Activated T-cell treated with anti-CD3 and anti-CD28 coated beads, Interleukin-2, amount 50 U/mL, for 1 hour (primary cell): ENCODE measurements at places on chromosomes 12 and 14.
A peak's percentile ranks its signal among the peaks of the same experiment; 100 is the strongest.

- no peak for DNase-seq
Observed at GRCh38 chr12:6758506-6759095, 5.7 kb upstream of the MLF2 start.

GRCh38 chr12:19893514-19893913 is 454.2 kb downstream of the AEBP2 start:
- DNase-seq: no peak

- no peak for DNase-seq
Observed at GRCh38 chr14:60951776-60952435, 29.0 kb downstream of the TRMT5 start.

DNA sequence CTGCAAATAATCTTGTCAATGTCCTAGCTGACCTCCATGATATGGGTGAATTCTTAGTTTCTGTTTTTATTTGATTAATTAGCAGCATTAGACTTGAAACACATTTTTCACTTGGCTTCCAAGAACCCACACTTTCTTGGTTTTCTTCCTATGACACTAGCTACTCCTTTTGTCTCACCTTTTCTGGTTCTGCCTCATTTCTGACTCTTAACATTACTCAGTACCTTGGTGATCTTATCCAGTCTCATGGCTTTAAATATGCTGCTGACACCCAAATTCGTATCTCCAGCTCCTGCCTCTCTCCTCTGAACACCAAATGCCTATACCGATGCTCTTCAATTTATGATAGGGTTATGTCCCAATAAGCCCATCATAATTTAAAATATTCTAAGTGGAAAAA is 32.0 kb upstream of the SSTR1 start:
- DNase-seq: no peak

- DNase-seq: no peak
Observed at GRCh38 chr12:64090047-64090446, 132.0 kb downstream of the KICS2 start.

GRCh38 chr14:37168721-37169120 is 3.7 kb downstream of the SLC25A21 start:
- DNase-seq: no peak

DNA sequence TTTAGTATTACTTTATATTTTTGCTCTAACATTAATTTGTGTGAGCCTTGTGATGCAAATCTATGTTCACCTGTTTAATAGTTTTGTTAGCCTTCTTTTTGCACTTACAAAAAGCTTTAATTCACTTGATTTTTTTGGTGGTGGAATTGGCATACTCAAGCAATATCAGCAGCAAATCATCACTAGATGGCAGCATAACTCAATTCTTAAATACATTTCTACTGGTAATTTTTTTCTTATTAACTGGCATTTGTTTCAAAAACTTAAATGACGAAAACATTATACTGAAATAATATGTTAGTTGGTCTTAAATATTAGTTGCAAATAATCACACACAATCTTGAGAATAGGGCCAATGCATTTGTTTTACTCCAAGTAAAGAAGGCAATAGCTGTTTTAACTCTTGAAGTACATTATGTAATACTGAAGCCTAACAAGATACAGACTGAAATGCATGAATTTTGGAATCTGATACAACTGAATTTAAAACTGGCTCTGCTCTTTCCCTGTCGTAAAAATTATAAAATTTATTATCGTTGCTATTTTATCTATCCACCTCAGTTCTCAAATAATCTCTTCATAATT is 151.5 kb downstream of the ATXN7L3B start:
- DNase-seq: no peak

DNA sequence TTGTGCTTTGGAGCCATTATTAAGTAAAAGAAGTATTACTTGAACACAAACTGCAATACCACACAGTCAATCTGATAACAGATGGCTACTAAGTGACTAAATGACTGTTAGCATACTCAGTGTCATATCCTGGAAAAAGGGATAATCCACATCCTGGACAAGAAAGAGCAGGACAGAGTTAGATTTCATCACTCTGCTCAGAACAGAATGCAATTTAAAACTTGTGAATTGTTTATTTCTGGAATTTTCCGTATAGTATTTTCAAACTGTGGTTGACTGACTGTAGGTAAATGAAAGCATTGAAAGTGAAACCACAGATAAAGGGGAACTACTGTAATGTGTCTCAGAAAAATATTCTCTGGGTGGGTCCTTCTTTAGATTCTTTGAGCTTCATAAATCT is 458.8 kb downstream of the TMEM117 start:
- DNase-seq: no peak

DNA sequence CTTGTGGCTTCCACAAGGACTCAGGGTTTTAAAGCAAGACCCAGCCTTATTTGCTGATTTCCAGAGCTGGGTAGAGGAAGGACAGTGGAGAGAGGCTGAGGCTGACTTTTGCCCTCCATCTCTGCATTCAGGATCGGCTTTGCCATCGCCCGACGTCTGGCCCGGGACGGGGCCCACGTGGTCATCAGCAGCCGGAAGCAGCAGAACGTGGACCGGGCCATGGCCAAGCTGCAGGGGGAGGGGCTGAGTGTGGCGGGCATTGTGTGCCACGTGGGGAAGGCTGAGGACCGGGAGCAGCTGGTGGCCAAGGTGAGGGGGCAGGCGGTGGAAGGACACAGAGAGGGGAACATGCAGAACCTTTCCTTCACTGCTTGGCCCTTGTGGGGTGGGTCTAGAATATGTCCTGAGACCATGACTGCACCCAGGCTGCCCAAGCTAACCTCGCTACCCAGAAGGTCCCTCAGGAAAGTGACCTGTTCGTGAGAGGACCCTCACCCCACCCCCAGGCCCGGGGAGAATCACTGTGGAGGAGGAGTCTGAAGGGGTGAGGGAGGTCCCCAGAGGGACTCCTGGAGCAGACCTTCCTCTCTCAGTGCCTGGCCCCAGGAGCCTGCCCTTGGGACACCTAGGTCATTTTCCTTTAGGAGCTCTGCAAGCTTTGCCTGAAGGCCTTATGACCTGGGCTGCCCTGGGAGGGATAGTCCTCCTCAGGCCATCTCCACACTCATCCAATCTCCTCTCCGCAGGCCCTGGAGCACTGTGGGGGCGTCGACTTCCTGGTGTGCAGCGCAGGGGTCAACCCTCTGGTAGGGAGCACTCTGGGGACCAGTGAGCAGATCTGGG is 3.1 kb downstream of the DHRS2 start:
- DNase-seq: no peak

- DNase-seq: no peak
Observed at GRCh38 chr12:124454735-124455134, 112.7 kb downstream of the NCOR2 start.

DNA sequence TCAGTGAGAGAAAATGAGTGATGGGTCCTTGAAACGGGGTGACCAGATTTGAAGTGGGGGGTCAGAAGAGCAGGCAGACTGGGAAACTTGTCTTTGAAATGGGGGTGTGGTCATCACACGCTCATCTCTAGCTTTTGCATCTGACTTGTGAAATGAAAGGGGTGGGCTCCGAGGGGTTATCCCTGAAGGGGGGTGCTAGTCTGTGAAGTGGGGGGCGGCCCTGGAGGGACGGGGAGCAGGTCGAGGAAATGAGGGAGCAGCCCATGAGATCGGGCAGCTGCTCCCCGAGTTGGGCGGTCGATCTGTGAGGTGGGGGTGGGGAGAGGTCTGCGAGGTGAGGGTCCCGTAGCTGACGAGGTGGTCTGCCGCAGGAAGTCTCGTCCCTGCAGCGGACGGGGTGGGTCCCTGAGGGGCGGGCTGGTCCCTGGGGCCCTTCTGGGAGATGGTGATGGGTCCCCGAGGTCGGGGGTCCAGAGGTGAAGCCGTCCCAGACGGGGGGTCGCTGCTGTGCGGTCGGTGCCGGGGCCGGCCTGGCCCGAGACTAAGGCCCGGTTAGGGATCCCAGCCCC is 542 bp downstream of the PXN start:
- DNase-seq: no peak

- no peak for DNase-seq
Observed at GRCh38 chr12:41944216-41944615, 200.5 kb downstream of the GXYLT1 start.

- no peak for DNase-seq
Observed at GRCh38 chr12:123013185-123014095, 33.0 kb downstream of the ARL6IP4 start.

- DNase-seq: no peak
Observed at GRCh38 chr14:35339761-35340406, 47.7 kb downstream of the PSMA6 start.

- DNase-seq: no peak
Observed at GRCh38 chr12:10366875-10367274, 23.0 kb downstream of the KLRK1 start.

DNA sequence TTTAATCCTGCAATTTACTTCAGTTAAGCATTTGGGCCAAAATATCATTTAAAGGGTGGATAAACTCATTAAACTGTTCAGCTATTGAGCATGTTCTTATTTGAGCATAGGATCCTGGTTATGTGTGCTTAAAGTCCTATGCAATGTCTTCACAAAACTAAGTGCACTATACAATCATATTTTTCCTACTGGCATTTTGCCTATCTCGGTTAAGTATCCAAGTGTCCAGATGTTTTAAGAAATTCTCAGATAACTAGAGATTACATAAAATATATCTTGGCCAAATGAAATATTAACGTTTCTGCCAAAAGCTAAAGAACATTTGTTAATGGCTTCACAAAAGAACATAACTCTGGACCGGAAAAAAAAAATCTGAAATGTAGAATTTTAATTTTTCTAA is 250.8 kb upstream of the LRFN5 start:
- DNase-seq: no peak

DNA sequence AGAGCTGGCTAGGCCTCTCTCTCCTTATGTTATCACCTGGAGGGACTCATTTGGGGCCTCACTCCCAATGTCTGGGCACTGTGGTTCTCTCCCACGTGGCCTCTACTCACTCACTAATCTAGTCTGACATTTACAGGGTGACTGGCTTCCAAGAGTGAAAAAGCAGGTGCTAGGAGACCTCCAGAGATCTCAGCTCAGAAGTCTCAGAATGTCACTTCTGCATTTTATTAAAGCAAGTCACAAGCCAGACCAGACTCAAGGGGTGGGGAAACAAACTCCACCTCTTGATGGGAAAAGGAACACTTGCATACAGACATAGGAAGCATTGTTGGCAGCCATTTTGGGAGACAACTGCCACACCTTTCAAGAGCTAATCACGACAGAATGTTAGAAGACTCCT is 175.9 kb downstream of the MON2 start:
- DNase-seq: no peak

GRCh38 chr12:68180792-68181744 is 21.5 kb upstream of the IFNG start:
- DNase-seq: peak; percentile 45

DNA sequence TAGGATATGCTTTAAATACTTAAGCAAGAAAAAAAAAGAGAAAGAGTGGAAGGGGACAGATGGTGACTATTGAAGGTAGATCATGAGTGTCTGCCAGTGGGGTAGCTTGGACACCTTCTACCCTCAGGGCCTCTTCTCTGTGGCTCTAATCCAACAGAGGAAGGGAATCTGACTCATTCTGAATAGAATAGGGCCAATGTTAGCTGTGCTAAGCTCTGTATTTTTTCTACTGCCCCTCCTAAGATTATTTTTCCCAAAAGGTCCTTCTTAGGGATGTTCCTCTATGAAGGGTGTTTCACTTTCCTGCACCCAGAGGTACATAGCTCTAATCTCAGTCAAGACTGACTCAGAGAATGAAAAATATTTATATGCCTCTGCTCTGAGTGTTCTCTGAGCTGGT is 25.6 kb downstream of the UNC79 start:
- DNase-seq: no peak

DNA sequence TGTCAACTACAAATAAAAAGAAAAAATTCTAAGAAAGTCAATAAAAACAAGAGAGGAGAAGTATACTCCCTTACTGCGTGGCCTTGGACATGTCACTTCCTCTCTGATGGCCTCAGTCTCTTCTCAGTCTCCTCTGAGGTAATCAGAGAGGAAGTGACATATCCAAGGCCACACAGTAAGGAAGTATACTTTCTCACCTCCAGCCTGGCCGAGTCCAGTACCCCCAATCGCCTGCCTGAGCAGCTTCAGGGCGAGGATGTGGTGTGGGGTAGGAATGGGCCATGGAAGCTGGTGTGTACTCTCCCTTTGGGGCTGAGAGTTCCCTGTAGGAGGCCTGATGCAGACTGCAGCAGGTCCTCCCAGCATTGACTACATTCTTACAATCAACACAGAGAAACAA is 15.8 kb downstream of the VDR start:
- no peak for DNase-seq

- DNase-seq: no peak
Observed at GRCh38 chr14:24315243-24315806, 4.0 kb downstream of the LTB4R start.

GRCh38 chr14:50714450-50715073 is 46.5 kb upstream of the SAV1 start:
- DNase-seq: no peak

GRCh38 chr12:116395396-116395795 is 117.9 kb upstream of the MED13L start:
- DNase-seq: no peak

DNA sequence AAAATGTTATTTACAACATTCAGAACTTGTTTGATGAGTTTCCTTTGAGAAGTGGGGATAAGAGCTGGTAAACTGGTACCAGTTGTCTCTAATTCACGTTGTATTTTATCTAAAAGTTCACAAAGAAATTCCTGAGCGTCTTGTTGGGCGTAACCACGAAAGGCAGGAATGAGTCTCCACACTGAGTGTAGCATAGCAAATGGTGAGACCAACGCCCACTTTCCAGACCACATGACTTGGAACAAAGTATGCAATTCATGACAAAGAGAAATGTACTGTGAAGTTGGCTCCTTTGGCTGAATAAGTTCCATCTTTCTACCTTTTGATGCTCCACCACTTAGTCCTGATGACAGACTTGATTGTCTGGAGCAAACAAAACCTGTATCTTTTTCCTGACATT is 18.4 kb downstream of the USP44 start:
- DNase-seq: no peak

GRCh38 chr12:460261-461230 is 807 bp downstream of the B4GALNT3 start:
- peak; percentile 50 for DNase-seq

GRCh38 chr14:84401631-84402030 is 1128.3 kb upstream of the FLRT2 start:
- DNase-seq: no peak

GRCh38 chr14:73785834-73786635 is 65.6 kb upstream of the PTGR2 start:
- DNase-seq: peak; percentile 63

DNA sequence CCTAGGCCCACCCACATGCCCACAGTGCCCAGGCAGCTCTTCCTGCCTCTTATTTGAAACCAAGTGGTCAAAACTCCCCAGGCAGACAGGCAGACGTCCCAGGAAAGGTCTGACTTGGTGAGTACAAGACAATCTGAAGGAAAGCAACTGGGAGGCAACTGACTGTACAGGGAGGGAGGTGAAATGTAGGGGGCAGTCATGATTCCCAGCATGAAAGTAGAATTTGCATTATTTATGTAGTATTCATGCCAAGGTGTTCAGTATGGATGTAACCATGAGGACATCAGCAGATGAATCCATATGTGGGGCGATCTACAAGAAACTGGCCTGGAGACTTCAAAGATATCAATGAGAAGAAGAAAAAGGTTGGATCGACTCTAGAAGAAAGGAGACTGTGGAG is 46.1 kb downstream of the SLC24A4 start:
- no peak for DNase-seq

GRCh38 chr14:36233217-36233616 is 56.7 kb upstream of the PTCSC3 start:
- DNase-seq: no peak
